ENCODE measurements at places on chromosomes 11 and 22.

GRCh38 chr11:16809886-16810668, 71.6 kb downstream of the C11orf58 start:
- peak; percentile 76 for DNase-seq

DNA sequence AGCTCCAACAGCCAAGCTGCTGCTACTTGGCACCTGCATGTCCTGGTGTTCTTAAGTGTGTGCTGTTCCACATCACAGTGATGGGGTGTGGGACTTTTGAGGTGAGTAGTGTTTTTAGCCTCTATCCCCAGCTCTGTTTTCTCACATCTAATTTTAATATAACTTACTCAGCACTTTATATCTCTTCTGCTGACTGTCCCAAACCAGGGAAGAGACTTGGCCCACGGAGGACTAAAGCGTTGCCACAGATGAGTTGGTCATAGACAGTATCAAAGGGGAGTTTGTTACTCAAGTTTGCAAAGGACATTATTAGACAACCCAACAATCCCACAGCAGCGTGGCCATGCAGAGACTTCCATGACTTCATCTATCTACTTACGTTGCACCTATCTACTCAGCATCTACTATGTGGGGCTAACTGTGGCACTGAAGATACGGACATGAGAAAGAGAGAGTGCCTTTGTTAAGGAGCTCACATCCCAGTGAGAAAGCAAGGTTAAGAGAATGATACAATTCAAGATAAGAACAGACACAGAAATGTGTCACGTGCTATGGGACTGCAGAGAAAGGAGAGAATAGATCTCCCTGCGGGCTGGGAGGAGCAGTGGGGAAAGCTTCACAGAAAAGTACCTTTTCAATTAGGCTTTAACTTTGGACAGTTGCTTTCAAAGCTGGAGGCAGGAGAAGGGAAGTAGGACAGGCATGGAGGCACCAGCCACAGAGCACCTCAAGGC, 82.4 kb downstream of the ME3 start:
- no peak for DNase-seq

- no peak for DNase-seq
These were observed 60.0 kb upstream of the SORL1-AS1 start for GRCh38 chr11:121512468-121513465.

GRCh38 chr11:7673724-7674434, 579 bp upstream of the CYB5R2 start:
- DNase-seq = no peak

DNA sequence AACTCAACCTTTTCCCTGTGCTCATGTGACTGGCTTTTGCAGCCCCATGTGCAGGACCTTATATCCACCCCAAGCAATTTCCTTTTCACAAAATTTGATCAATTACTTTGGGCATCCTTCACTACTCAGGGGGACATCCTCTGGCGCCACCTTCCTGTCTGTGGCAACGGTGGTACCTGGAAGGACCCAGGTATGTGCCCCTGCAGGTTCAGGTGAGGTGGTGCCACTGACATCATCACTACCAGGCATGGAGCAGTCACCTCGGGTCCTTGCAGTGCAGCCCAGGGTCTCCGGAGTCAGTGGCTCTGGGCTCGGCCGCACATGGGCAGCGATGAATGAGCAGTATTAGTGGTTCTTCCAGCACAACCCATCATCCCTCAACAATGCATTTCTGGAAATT, 37.7 kb upstream of the B3GAT1 start:
- no peak for DNase-seq

GRCh38 chr11:121944556-121945230, 171.3 kb downstream of the BLID start:
- DNase-seq = no peak

DNA sequence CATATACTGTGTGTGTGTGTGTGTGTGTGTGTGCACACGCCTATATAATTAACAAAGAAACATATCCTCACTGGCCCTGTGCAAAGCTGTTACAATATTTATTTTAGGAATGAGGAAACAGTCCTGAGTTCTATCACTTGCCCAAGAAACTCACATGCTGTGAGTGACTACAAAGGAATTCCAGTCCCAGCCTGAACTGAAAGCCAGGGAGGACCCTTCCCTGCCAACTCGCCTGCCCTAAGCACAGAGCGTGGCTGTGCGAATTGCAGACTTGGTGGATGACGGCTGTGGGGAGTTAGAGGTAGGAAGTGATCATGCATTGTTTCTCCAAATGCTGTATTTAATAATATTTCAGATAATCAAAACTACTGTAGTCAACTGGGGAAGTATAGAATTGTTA, 26.4 kb upstream of the CD5 start:
- DNase-seq = peak; percentile 6

- no peak for DNase-seq
These were observed 28.5 kb downstream of the ZNF280B start for GRCh38 chr22:22479999-22480532.

- DNase-seq = no peak
These were observed 2.6 kb downstream of the VSIG10L2 start for GRCh38 chr11:125948278-125949051.
